ENCODE measurements at places on chromosomes 16 and 17.

GRCh38 chr17:45873728-45874127 is 20.6 kb upstream of the MAPT start:
- H3K36me3 ChIP-seq: no peaks in the 10 kb centered on the region
- peaks cover 15% of the 10 kb centered on the region for H3K27me3 ChIP-seq
- H3K27ac ChIP-seq: peak overlapping the region; percentile 23
- DNase-seq: no peak
- peaks cover 3% of the 10 kb centered on the region for H3K4me1 ChIP-seq

- H3K4me3 ChIP-seq: no peak overlapping the region
- DNase-seq: no peak
- peaks cover 7% of the 10 kb centered on the region for H3K36me3 ChIP-seq
- H3K27me3 ChIP-seq: peaks cover 74% of the 10 kb centered on the region
Observed at GRCh38 chr17:50832267-50832863, 3.0 kb upstream of the WFIKKN2 start.

DNA sequence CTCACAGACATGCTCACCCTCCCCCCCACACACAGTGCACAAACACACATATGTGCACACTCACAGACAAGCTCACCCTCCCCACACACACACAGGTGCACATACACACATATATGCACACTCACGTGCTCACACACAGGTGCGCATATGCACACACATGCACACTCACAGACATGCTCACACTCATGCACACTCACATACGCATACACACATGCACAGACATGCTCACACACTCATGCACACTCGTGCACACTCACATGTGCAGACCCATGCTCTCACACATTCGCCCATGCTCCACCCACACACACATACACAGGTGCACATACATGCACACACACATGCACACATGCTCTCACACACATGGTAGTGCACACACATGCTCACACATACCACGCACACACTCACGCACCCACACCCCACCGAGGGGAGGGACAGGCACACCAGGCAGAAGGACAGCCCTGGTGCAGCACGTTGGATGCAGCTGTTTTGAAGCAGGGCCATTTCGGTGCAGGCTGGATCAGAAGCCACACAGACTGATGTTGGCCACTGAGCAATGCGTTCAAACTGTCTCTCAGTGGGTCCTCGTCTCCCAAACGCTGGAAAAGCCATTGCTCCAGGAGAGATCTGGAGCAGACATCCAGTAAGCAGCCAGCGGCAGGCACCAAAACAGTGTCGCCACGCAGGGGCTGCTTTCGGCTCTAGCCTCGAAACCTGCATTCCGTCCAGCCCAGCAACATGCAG is 86.2 kb upstream of the ZNF469 start:
- no peak overlapping the region for H3K4me3 ChIP-seq
- H3K36me3 ChIP-seq: no peaks in the 10 kb centered on the region
- H3K27ac ChIP-seq: no peak overlapping the region
- peaks cover 38% of the 10 kb centered on the region for H3K27me3 ChIP-seq
- H3K4me1 ChIP-seq: peaks cover 6% of the 10 kb centered on the region

DNA sequence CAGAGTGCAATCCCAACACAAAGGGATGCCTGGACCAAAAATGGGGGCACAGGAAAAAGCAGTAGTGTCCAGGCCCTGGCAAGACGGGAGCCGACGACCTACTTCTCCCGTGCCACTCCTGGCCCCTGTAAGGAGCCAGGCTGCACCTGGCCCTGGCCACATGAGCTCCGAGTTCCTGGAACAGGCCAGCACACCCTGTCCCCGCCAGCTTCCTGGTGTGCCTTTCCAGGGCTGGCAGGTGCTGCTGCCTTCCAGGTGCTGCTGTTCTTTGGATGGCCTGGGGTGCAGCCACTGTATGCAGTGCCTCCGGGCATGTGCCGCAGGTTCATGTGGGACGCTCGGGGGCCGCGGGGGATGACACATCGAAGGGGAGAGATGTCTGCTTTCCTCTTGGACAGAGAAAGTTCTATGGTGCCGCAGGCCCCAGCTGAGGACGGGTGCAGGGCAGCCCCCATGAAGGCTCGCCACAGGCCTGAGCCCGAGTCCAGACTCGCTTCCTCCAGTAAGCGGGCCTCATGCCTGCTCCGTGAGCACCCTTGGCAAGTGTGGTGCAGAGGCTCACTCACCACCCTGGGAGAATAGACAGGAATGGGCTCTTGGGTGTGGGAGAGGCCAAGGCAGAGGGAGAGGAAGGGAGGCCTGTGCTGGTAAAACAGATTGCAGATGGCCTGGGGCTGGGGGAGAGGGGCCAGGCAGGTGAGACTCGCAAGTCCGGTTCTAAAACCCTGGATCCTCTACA is 54.7 kb upstream of the FASN start:
- no peak overlapping the region for H3K4me3 ChIP-seq
- no peaks in the 10 kb centered on the region for H3K4me1 ChIP-seq
- peaks cover 2% of the 10 kb centered on the region for H3K36me3 ChIP-seq
- H3K27me3 ChIP-seq: no peaks in the 10 kb centered on the region

DNA sequence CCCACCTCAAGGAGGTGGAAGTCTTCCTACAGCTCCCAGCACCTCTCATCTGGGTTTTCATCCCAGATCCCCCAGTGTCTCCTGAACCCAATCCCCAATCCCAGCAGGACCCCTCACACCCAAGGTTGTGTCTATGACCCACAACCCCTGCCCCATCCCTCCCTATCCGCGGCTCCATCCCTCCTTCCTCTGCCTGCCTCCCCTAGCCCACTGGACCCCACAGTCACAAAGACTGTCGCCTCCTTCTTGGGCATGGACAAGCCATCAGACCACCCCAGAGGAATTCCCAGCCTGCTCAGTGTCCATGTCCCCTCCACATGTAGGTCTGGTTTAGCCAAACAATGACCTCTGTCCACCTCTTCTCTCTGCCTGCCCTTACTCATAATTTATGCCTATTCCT is 12.3 kb downstream of the CES1 start:
- DNase-seq: no peak
- no peak overlapping the region for H3K4me3 ChIP-seq
- peaks cover 88% of the 10 kb centered on the region for H3K27me3 ChIP-seq
- no peaks in the 10 kb centered on the region for H3K4me1 ChIP-seq
- H3K27ac ChIP-seq: no peak overlapping the region
- H3K36me3 ChIP-seq: peaks cover 4% of the 10 kb centered on the region

GRCh38 chr17:64171041-64171440 is 41.1 kb upstream of the ERN1 start:
- no peak overlapping the region for H3K4me3 ChIP-seq
- H3K27ac ChIP-seq: no peak overlapping the region
- no peaks in the 10 kb centered on the region for H3K27me3 ChIP-seq
- DNase-seq: no peak
- H3K36me3 ChIP-seq: peaks cover 21% of the 10 kb centered on the region

DNA sequence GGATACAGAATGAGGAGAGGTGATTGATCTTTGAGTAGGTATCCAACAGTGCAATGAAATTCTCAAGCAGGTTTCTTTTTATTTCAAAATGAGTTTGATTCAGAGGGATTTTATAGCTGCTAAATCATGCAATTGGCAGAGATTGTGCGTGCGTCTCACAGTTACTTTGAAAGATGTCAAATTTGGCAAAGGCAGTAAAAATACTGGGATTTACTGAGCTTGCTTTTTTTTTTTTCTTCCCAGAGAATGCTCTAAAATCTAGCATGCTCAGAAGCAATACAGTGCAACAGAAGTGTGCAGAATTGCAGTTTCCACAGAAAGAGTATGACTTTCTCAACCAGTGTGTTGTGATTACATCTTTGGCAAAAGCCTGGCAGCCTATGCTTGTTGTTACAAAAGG is 410.7 kb upstream of the GOT2 start:
- no peak overlapping the region for H3K27ac ChIP-seq
- no peak overlapping the region for H3K4me3 ChIP-seq

- H3K4me3 ChIP-seq: no peak overlapping the region
- H3K27me3 ChIP-seq: no peaks in the 10 kb centered on the region
- no peak overlapping the region for H3K27ac ChIP-seq
Observed at GRCh38 chr16:4862639-4863038, 15.4 kb downstream of the UBN1 start.

- DNase-seq: no peak
- H3K4me1 ChIP-seq: peaks cover 3% of the 10 kb centered on the region
- peaks cover 77% of the 10 kb centered on the region for H3K27me3 ChIP-seq
- no peak overlapping the region for H3K27ac ChIP-seq
- H3K36me3 ChIP-seq: no peaks in the 10 kb centered on the region
Observed at GRCh38 chr17:37710344-37710886, 34.4 kb downstream of the HNF1B start.

Data from effector memory CD8-positive, alpha-beta T cell (primary cell).